ENCODE measurements at places on chromosomes 6 and 20. TPM values are rescaled to one million over a fixed set of nuclear protein-coding genes. Genes with fewer than 3 reads are reported as not detected.

The AIF1 gene
- total RNA-seq, result 9.9 TPM

The IMPG1 gene
- total RNA-seq, result not detected

The SLC52A3 gene
- not detected for total RNA-seq

The SASH1 gene
- not detected for total RNA-seq

The GLP1R gene
- total RNA-seq, result not detected

The CD93 gene
- total RNA-seq, result 3.3 TPM

GRCh38 chr20:62808211-62808865 lies 3.7 kb downstream of the OGFR start:
- peak; percentile 76 for DNase-seq

DNA sequence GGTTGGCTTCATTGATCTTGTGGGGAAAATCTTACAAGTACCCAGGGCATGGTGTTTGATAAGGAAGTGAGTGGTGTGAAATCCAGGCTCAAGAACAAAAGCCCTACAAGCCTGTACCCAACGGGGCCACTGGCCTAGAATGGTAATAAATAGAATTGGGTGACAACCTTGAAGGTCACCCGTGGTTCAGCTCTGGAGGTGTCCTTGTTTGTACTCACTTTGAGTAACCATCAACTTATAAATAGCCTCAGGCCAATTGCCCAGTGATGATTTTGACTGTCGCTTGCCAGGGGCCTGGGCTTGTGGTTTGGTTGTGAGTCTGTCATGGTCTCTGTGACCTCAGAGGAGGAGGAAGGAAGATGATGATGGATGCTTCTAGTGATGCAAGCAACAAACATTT lies 87.8 kb downstream of the PHACTR3 start:
- no peak for DNase-seq

- DNase-seq, result no peak
Measured at GRCh38 chr20:25539742-25540672, 45.3 kb downstream of the NINL start.

DNA sequence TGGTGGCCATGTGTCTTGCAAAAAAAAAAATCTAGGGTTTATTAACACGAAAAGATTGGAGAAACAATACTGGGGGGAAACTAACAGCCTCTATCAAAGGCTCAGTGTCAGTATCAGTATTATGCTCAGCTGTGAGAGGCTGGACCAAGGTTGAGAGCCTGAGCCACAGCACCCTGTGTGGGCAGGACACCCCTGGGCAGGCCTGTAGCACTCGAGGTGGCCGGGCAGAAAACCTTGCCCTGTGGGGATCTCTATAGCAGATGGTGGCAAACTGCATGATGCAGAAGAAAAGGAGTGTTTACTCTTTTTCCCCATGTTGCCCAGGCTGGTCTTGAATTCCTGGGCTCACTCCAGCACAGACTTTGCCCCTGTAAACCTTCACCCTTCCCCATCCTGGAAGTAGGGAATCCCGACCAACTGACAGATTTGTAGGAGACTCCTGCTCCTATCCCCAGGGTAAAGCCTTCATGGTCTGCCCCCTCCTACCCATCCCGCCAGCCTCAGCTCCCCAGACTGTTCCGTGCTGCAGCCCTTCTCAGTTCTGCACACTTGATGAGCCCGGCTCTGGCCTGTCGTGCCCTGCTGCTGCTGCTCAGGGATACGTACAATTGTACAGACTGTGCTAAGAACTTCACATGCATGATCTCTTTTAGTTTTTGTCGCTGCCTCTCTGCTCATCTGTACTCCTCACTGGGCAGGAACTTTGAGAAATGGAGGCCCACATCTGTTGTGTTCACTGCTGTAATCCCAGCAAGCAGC lies 8.0 kb upstream of the KIFC1 start:
- DNase-seq, result no peak

DNA sequence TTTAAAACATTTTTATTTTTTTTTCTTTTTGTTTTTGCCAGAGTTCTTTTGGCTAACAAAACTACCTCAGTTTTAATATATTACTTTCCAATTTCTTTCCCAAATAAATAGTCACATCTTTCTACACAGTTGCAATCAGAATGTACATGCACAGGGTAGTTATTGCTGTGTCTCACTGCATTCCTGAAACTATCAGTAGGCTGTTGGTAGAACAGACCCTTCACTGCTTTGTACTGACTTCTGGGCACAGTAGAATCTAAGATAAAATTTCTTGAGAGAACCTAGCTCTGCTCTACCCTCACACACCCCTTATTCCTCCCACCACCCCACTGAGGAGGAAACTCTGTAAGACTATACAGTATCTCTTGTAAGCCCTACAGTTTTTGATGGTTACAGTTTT lies 19.9 kb downstream of the TPX2 start:
- DNase-seq, result no peak

GRCh38 chr6:95819461-95819860 lies 196.3 kb upstream of the FUT9 start:
- no peak for DNase-seq

DNA sequence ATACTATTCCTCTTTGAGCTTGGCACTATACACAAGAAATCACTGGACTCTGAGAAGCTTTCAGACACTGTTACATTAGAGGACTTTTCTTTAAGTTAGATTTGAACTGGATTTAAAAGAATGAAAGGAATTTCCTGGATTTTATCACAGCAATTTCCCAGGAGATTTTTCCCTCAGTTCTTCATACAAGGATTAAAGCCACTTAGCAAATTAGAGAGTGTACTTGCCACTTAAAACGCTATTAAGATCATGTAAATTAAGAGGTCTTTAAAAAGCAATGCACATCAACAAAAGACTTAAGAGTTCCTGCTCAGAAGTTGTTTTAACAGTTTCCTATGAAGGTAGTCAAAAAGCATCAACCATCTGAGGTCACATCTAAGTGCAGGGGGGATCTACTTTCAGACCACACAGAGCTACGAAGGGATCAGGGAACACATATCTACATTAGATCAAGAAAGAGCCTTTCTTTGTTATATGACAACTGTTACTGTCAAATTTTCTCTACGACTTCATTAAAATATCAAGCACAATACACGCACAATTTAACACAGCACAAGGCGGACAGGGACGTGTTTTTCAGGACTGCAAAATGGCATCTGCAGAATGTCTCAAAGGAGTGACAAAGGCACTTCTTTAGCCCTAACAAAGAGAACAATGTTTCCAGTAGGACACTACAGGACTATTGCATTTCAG lies 65.8 kb downstream of the EPB41L2 start:
- DNase-seq, result no peak

- no peak for DNase-seq
Measured at GRCh38 chr6:25975923-25976560, 13.4 kb downstream of the TRIM38 start.

GRCh38 chr6:37020381-37020780 lies 14.9 kb downstream of the FGD2 start:
- no peak for DNase-seq
